M059J (cell line): ENCODE measurements at places on chromosomes 13 and 19. TPM values are rescaled to one million over a fixed set of nuclear protein-coding genes. Genes with fewer than 3 reads are reported as not detected.

BRSK1 gene
- total RNA-seq: 0.17 and 2.7 TPM in 2 replicates

CBY2 gene
- not detected in 2 replicates for total RNA-seq

NAPSA gene
- total RNA-seq: 0.12 and 0.15 TPM in 2 replicates

PROZ gene
- not detected in 2 replicates for total RNA-seq

GRCh38 chr13:32002873-32003272 is 28.7 kb upstream of the FRY start:
- DNase-seq: no peak

GRCh38 chr19:19238126-19238894 is 26.6 kb downstream of the NCAN start:
- no peak for DNase-seq

DNA sequence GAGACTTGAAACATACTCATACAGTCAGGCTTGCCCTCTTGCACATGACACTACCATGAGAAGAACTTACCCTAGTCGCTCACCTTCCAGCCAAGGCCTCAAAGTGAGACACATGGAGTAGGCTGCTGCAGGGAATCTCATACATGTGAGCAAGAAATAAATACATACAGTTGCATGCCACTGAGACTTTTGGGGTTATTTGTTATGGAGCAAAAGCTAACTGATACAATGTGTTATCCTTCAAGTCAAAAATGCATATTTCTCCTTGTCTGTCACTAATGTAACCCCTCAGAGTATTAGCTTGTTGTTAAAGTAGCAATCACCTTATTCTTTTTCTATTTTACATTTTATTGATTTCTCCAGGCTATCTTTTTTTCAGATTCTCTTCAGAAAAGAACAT is 58.1 kb downstream of the FOXO1 start:
- DNase-seq: no peak

DNA sequence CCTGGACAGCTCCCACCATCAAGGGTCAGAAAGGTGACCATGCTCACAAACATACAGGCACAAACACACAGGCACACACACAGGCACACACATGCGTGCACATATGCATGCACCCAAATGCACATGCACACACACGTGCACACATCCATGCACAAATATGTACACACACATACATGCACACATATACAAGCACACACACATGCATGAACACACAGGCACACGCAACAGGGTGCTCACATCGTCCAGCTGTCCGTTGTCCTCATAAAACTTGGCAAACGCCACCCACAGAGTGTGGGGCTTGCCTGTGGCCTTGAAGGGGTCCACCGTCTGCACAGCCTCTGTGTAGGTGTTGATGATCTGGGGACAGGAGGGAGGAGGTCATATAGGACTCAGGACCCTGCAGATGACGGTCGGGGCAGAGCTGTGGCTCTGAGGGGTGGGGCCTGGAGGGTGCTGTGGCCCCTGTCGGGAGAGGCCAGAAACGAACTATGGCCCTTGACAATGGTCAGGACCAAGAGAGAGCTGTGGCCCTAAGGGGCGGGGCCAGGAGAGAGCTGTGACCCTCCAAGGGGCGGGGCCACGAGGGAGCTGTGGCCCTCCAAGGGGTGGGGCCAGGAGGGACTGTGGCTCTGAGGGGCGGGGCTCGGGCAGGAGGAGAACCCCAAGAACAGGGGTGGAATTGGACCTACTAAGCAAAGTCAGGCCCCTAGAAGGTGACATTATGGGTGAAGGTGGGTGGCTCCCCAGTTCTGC is 6.2 kb downstream of the XAB2 start:
- DNase-seq: no peak

DNA sequence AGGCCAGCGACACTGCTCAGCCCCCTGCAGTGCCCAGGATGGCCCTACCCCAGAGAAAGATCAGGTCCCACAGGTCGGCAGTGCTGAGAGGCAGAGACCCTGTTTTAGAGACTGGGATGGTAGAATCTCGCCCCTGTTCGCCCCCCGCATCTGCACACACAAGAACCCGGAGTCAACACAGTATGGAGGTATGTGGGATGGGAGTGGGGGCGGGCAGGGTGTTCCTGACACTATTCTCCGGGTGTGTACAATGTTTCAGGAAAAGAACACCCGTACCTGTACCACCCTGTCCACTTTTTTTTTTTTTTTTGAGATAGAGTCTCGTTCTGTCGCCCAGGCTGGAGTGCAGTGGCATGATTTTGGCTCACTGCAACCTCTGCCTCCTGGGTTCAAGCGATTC is 19.3 kb downstream of the PIP5K1C start:
- no peak for DNase-seq

- DNase-seq: no peak
These were observed 12.2 kb downstream of the NFIX start for GRCh38 chr19:13007292-13008045.

DNA sequence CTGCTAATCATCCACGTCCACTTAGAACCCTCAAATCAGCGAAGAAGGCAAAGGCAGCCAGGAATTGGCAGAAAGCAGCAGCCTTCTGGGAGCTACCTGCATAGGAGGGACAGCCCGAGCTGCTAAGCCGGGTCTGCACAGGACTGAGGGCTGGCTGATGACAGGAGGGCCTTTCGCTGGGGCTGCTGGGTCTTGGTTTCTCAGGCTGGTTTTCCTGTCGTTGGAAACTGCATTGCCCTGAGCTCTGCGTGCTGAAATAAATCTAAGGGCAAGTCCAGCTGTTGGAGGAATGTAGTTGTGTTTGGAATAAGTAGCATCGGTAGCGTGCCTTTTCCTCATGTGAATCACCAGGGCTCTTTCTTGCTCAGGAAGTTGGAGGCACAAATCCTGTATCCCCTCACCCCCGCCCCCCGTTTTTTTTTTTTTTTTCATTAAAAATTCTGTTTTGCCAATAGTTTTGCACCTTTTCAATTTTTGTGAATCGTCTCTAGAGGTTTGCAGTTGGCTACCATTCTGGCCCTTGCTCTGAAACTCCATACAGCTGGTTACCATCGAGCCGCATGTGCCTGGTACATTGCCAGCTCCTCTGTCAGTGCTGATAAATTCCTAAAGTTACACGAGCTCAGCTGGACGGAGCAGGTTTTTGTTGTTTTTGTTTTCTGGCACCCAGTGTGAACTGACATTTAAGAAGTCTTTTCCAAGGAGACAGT is 193.9 kb upstream of the RNF113B start:
- no peak for DNase-seq

GRCh38 chr13:113140677-113141600 is 17.5 kb upstream of the PROZ start:
- no peak for DNase-seq

DNA sequence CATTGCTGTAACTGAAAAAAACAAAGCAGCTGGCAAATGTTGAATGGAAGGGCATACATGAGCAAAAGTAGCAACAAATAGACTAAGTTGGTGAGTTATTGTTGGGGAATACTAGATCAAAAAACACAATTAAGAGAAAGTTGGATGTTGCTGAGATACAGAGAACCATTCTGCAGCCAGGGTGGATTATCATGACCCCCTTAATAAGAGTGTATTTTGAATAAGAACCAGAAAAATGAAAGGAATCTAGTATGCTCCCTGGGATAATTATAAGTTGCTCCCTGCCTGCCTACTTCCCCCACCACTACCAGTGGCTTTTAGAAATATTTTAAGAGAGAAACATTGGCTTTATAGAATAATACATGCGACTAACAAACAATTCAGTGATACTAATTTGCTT is 14.5 kb upstream of the TRPC4 start:
- DNase-seq: no peak

DNA sequence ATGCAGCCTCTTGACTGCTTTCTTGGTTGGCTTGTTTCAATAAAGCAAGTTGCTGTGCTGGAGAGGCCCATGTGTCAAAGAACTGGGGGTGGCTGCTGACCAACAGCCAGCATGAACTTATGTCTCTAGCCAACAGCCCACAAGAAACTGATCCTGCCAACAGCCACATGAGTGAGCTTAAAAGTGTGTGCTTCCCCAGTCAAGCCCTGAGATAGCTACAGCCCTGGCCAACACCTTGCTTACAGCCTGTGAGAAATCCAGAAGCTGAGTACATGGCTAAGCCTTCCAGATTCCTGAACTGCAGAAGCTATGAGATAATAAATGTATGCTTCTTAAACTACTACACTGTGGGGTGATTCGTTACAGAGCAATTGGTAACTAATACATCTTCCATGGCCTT is 38.9 kb upstream of the IPO5 start:
- DNase-seq: no peak

DNA sequence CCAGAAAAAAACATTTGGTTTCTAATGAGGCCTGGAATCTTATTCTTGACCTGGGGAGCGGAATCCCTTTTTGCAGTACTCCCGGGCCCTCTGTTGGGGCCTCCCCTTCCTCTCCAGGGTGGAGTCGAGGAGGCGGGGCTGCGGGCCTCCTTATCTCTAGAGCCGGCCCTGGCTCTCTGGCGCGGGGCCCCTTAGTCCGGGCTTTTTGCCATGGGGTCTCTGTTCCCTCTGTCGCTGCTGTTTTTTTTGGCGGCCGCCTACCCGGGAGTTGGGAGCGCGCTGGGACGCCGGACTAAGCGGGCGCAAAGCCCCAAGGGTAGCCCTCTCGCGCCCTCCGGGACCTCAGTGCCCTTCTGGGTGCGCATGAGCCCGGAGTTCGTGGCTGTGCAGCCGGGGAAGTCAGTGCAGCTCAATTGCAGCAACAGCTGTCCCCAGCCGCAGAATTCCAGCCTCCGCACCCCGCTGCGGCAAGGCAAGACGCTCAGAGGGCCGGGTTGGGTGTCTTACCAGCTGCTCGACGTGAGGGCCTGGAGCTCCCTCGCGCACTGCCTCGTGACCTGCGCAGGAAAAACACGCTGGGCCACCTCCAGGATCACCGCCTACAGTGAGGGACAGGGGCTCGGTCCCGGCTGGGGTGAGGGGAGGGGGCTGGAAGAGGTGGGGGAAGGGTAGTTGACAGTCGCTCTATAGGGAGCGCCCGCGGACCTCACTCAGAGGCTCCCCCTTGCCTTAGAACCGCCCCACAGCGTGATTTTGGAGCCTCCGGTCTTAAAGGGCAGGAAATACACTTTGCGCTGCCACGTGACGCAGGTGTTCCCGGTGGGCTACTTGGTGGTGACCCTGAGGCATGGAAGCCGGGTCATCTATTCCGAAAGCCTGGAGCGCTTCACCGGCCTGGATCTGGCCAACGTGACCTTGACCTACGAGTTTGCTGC is at the start of gene ICAM4:
Gene ICAM4, plus strand, starts transcription at position 153 of the 935 bp plus-strand sequence. Its CDS starts 58 bp downstream, at position 211.
- no peak for DNase-seq

DNA sequence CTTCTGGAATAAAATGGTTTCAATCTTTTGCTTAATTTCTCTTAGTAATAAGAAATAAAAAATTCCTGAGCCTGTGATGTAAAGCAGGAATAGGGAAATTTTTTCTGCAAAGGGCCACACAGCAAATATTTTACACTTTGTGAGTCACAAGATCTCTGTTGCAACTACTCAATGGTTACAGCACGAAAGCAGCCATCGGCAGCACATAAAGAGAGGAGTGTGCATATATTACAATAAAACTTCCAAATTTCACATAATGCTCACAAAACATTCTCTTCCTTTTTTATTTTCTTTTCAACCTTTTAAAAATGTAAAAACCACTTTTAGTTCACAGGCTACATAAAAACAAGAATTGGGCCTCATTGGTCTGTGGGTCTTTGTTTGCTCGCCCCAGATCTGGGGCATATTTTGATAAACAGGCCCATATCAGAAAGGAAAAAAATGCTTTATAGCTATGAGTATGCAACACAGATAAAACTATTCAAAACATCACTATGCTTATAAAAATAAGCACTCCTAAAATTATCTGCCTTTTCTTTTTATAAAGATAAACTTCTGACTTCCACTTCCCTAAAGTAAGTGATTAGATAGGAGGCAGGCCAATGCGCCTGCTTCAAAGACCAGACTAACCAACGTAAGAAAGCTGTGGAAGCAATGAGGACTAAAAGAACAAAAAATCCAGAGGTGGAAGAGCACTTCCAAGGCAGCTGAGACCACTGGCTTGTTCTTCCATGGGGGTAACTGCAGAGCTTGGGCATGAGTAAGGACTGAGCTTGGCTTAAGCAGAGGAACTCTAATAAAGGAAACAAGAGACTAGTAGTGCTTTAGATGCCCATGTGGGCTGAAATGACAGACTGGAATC is 26.5 kb downstream of the MYCBP2 start:
- peak; percentile 28 for DNase-seq

GRCh38 chr19:55644842-55645511 is 1.5 kb downstream of the ZNF581 start:
- DNase-seq: no peak

DNA sequence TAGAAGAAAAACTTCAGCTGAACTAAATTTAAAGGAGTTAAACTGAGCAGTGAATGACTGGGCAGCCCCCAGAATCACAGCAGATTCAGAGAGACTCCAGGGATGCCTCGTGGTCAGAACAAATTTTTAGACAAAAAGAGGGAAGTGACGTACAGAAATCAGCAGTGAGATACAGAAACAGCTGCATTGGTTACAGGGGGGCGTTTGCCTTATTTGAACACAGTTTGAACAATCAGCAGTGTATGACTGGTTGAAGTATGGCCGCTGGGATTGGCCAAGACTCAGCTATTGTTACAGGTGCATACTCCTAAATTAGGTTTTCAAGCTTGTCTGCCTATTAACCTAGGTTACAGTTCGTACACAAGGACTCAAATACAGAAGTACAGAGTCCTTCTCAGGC is 2.2 kb upstream of the SPRYD7 start:
- no peak for DNase-seq

GRCh38 chr19:1000095-1000494 is at the start of gene GRIN3B:
Gene GRIN3B, plus strand, starts transcription at chr19:1000419. Its CDS starts 19 bp downstream, at chr19:1000438.
- no peak for DNase-seq

DNA sequence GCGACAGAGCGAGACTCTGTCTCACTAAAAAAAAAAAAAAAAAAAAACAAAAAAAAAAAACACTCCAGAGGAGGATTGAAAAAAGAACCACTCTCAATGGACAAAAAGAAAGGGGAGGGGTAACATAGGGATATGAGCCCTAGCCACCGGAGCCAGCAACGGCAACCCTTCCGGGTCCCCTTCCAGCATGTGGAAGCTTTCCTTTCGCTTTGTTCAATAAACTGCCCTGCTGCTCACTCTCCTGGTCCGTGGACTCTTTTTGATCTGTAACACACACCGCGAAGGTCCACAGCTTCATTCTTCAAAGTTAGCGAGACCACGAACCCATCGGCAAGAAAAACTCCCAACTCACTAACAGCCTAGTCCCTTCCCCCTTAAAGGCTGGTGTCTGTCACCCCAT is 1.0 kb upstream of the REX1BD start:
- no peak for DNase-seq

GRCh38 chr13:66102864-66103263 is 1127.3 kb downstream of the PCDH9 start:
- DNase-seq: no peak

DNA sequence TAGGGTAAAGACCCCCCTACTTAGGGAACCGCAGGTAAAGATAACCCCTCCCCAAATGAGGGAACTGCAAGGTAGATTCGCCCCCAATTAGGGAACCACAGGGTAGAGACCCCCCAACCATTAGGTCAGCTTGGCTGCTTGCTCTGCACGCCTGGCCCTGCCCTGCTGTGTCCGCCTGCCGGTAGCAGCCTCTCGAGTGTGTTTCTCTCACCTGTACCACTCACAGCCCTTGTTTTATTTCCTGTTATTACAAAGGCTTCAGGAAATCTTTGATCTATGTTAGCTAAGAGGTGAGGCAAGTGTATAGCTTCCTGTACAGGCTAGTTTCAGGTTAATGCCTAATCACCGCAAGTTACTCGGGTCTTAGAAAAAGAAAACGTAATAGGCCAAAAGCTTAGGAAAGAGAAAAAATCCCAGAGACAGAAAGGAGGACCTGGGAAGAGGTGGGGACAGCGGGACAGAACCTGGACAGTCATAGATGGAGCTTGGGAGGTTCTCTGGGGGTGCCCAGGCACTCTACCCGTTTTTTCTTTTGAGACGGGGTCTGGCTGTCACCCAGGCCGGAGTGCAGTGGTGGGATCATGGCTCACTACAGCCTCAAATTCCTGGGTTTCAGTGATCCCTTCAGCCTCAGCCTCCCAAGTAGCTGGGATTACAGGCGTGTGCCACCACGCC is 23.1 kb upstream of the EIF3G start:
- no peak for DNase-seq
